ENCODE measurements at places on chromosomes 7 and 10.

DNA sequence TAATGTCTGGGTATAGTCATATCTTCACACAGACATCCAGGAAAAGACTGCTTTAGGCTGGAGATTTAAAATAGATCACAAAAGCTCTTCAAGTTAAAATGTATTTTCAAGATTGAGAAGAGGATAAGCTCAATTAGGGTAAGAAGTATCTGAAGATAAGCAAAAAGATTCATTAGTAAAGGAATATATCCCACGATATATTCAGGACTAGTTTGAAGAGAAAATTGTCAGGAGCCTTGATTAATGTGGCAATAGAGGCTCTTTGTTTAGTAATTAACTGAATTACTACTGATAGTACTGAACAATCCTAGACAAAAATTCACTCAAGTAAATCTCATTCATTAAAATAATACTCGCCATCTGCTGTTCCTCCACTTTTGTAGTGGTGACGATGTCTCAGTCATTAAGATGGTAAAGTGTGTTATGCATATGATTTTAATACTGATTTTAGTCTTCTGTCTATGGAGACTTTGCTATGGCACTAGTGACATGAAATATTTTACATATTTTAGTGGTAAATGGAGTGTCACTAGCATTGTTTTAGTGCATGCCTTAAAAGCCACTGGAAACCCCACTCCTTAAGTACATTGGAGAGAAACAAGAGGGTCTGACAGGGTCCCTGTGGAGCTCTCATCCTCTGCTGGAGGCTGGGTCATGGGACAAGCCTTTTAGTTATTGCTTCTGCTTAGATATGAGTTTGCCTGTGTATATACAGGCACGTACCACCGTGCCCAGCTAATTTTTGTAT, 32.8 kb downstream of the INPP5F start:
- no peak for DNase-seq

- no peak for DNase-seq
Measured at GRCh38 chr10:95440038-95440725, 121.0 kb downstream of the SORBS1 start.

DNA sequence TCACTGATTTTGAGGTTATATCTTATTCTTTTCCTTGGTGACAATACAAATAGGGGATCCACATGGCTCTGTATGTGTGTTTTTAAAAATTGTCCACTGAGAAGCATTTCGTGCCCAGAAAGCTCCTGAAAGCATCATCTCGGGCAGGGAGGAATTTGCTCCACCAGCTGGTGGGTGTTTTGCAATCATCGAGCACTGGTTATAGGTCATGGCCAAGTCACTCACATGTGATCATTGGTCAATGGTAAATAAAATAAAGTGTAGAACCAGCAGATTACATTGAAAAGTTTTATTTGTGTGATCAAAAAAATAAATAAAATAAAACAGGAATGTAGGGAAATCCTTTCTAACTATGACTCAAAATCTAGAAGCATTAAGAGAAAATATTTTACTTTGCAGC, 23.0 kb upstream of the SNX13 start:
- no peak for DNase-seq

DNA sequence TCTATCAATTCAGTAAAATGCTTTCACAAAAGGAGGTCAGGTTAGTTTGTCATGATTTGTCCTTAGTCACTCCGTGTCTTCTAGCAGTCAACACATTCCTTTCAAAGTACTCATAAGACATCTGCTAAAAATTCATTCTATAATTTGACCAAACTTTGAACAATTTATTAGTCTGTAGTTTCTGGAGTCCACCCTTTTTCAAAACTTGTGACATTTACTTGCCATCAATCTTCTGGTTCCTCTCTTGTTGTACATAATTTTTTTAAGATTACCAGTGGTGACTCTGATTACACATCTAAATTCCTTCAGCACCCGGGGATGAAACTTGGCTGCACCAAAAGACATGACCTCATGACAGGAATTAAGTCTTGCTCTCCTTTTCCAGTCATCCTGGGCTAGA, 130.1 kb downstream of the NEBL start:
- no peak for DNase-seq

DNA sequence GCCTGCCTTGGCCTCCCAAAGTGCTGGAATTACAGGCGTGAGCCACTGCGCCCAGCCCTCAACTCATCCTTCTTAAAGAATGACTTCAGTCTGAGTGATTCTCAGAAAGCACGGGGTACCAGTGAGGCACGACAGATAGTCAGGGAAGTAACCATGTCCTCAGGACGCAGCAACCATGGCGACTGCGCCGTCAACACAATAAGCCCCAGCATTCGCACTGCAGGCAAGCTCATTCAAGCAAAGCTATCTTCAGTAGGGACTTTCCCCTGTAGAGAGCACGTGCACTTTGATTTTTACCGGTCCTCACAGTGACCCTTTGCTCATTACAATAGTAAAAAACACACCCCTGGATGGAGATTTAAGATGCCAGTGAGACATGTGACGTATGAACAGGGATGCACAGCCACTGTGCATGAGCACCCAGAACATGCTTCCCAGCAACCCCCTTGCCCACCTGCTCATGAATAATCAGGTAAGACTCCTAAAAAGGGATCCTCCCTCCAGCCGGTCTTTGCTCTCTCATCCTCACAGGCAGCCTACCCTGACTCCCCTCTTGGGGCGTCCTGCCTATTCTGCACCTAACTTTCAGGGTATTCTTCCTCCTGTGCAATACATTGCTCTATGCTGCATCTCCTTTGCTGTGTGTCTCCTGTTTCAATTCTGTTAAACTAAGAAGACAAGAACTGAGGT, 9.1 kb downstream of the WDR86 start:
- no peak for DNase-seq

- DNase-seq, result no peak
Measured at GRCh38 chr10:96172666-96173065, 42.6 kb downstream of the ZNF518A start.
